ENCODE measurements at places on chromosomes 2 and 18.

- DNase-seq = no peak
These were observed 269.7 kb upstream of the DCC start for GRCh38 chr18:52070291-52070756.

- DNase-seq = no peak
These were observed 69.6 kb upstream of the SCN1A start for GRCh38 chr2:166197446-166197845.

GRCh38 chr2:50116096-50117010, 915.6 kb downstream of the NRXN1 start:
- no peak for DNase-seq

GRCh38 chr2:218284106-218284811, 8.0 kb downstream of the TMBIM1 start:
- DNase-seq = no peak

GRCh38 chr2:112915300-112916144, 4.6 kb downstream of the IL37 start:
- no peak for DNase-seq

DNA sequence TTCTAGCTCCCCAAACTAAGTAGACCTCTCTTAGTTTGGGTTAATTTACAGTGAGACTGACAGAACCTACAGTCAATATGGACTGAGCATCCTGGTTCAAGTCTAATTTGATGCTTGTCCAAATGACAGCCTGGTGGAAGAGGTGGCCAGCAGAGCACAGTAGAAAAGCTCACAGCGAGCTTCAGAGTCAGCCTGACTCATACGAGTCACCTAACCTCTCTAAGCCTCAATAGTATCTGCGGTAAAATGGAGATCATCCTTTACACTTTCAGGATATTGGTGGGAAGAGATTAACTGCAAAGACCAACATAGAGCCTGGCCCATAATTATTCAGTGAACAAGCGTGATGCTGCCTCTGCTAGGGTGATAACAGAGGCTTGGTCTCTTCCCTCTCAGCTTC, 54.5 kb downstream of the DOCK10 start:
- no peak for DNase-seq

- no peak for DNase-seq
These were observed 34.7 kb upstream of the ADAM23 start for GRCh38 chr2:206408323-206409320.

DNA sequence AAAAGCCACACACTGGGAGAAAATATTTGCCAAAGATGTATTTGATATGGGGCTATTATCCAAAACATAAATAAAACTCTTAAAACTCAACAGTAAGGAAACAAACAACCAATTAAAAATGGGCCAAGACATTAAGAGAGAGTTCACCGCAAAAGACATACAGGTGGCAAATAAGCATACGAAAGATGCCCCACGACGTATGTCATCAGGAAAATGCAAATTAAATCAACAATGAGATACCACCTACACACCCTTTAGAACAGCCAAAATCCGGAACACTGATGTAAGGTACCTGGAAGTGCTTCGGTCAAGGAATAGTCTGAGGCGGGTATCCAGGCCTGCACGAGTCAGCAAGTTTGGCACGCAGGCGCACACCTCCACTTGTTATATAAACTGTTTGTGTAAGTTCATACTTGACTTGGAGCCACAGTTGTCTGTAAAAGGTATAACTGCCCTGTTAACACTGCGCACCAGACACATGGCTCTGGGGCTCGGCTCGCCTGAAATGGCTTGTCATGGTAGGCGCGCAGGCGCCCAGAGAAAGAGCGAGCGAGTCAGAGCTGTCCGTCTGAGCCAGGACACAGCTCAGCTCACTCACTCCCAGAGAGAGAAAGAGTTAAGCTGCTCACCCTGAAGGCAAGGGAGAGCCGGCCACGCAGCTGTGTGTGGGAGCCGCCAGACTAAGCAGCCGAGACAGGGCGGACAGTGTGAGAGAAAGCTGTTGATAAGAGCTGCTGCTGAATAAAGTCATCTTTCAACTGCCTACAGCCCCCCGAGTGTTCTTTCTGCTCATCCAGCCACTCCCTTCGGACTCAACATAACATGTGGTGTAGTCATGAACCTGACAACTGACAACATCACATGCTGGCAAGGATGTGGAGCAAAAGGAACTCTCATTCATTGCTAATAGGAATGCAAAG, 87.3 kb downstream of the HNRNPLL start:
- no peak for DNase-seq

DNA sequence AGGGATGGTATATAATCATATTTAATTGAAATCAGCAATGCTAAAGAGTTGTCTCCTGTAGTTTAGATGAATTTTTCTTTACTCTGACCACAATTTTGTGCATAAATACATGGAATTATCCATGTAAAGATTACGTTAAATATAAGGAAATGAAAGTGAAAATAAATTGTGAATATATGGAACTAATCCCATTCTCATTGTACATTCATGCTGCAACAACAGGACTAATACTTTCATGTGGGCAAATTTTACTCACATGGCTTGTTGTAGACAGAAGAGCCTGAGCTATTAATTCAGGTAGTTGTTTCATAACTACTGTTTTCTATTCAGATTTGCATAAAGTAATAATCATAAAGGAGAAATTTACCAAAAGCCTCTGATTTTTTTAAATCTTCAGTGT, 357.8 kb downstream of the ARHGAP15 start:
- no peak for DNase-seq

- no peak for DNase-seq
These were observed 43.6 kb downstream of the IL1RL2 start for GRCh38 chr2:102230410-102230909.

DNA sequence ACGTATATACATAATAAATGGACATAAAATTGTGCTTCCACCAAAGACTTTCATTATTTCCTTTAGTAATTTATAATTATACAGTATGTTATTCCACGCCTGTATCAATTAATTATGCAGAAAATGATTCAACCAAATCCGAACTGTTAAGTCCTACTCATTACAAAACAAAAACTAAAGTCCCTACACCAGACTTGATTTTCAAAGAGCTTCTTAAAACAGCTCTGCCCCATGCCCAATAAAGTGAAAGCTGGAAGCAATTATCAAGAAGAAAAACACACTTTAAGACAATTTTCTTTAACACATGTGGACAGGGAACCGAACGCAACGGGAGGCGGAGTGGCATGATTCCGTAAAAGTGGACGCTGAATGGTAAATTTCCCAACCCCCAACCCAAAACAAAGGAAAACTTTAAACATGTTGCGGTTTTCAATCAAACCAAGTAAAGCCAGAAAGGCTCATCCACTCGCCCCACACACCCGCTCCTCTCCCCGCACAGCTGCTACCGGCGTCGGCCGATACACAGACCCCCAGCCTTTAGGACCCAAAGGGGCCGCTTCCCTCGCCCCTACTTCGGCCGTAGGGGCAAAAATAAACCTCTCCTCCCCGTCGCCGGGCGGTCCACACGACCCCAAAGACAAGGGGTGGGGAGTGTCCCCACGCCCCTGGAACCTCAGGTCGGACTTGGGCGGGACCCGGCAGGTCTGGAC, 705 bp downstream of the YES1 start:
- no peak for DNase-seq

DNA sequence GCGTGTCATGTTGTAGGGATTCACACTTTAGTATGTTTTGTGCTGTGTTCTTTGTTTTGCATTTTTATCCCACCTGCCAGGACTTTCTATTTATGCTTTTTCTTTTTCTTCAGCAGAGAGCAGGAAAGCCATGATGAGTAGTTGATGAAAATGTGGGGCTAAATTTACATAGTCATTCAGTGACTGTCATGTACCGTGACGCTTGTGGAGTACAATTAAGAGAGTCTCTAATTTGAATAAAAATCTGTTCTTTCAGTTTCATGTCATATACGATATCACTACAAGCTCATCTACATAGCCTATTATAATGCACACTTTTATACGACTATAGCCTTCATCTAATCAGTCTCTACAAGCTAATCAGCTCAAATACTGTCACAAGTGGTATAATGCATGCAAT, 112.7 kb upstream of the SPATS2L start:
- no peak for DNase-seq

DNA sequence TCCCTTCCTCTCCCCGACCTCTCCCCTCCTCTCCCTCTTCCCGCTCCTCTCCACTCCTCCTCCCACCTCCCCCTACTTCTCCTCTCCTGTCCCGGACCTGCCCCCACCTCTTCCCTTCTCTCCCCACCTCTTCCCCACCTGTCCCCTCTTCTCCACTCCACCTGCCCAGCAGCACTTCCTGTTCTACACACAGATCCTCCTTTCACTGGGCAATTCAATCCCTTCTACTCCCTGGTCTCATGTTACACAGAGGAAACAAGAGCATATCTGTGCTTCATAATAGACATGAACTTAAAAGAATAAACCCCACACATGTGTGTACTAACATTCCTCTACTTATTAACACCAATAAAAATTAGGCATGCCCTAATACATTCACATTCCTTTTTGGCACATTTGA, 34.8 kb downstream of the TIMM21 start:
- no peak for DNase-seq

DNA sequence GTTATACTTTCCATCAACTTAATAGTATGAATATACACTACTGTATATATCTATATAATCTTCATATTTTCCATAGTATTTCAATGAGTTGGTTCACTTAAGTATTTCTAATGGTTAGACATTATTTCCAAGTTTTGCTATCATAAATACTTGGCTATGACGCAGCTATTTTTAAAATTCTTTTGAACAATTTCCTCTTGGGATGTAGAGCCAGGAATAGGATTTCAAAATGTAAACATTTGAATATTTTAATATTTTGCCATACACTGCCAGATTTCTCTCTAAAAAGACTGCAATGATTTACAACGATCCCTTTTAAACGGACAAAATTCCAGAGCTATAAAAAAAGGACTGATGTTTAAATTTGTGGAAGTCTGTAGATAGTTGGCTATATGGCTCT, 95.6 kb downstream of the NUP35 start:
- DNase-seq = no peak

- no peak for DNase-seq
These were observed 192.0 kb upstream of the TANK start for GRCh38 chr2:160968183-160968582.

GRCh38 chr2:26623541-26624495, 17.3 kb downstream of the CIB4 start:
- DNase-seq = no peak

DNA sequence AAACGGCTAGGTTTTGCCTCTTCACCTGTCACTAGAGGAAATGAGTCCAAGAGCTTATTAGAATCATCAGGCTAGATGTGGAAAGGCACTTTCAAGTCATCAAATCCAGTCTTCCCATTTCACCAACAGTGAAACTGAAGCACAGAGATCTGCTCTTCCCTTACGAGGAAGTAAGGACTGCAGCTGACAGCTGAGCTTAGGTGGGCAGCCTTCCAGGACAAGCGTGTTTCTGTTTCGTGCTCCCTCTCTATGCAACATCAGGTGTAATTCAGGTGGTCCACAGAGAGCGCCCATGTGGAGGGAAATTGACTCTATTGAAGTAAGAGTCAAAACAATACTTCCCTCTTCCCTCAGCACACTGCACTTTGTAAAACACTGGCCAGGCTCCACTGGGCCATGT, 5.5 kb downstream of the CYRIA start:
- no peak for DNase-seq

DNA sequence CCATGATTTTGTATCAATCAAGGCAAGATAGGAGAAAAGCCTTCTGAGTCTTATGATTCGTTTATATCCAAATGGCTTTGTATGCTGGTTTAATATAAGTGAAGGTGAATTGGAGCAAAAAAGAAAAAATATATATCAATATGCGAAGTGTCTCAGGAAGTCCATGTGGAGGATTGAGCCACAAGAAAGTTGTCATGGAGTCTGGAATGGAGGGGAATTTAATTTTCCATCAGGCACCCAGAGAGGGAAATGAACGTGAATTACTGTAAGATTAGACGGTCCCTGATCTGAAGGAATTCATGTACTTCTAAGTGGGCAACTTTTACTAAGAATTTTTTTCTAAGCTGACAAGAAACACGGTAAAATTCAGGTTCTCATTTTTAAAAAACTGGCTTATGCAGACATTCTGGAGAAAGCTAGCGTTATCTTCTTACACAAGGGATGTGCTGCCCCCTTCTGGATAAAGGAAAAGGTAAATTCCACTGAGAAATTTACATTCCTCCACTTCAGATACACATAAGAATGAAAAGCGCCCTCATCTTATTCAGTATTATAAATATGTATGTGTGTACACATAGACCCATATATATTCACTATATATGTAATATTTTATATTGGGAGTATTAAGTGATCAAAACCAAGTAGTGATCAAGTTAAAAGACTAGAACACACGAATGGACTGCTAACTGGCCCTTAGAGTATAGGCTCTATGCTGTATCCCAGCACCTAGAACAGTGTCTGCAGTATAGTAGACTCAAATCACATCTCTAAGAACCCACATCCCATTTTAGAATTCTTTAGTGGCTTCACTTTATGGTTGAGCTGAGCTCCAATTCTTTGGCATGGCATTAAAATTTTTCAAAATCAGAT, 289.0 kb upstream of the TFPI start:
- DNase-seq = no peak

- DNase-seq = no peak
These were observed 39.5 kb downstream of the AQP12A start for GRCh38 chr2:240731178-240731545.

GRCh38 chr2:115400940-115401339, 958.5 kb downstream of the DPP10 start:
- no peak for DNase-seq

- DNase-seq = no peak
These were observed 58.8 kb upstream of the TTN start for GRCh38 chr2:178865999-178866398.

DNA sequence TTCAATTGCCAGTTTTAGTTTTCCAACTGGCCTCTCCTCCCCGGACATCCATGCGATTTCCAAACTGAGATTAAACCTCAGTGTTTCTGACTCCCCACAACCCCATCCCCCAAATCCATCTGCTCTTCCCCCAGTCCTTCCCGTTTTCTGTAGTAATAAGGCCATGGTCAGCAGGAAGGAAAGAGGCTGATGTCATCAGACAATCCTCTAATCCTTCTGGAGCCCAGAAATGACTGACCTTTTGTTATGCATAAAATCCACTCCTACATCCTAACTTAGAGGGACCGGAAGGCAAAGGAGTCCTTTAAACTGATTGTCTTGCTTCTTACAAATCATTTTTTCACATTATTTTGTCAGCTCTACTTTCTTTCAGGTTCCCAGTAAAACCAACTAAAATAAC, 155.8 kb downstream of the INO80D start:
- no peak for DNase-seq

DNA sequence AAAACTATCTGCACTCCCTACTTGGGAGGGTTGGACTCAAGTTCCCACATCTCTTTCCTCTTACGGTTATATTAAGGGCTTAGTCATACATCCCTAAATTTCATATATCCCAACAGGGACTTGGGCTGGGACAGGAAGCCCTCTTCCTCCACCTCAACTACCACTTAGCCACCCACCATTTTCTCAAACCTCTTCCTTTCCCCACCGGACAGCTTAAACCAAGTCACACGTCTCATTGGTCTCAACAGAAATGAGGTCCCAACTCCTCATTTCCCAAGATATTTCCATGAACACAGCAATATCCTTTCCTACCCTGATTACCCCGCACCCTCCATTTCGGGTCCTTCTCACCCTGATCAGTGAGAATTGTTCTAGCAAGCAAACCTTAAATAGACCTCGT, 736 bp downstream of the ZSCAN30 start:
- DNase-seq = no peak

- DNase-seq = no peak
These were observed 31.0 kb downstream of the SP100 start for GRCh38 chr2:230447036-230447435.
